ENCODE measurements at places on chromosomes 16 and 17.

- peak; percentile 56 for DNase-seq
Measured at GRCh38 chr17:49616601-49617131, 41.0 kb downstream of the NXPH3 start.

DNA sequence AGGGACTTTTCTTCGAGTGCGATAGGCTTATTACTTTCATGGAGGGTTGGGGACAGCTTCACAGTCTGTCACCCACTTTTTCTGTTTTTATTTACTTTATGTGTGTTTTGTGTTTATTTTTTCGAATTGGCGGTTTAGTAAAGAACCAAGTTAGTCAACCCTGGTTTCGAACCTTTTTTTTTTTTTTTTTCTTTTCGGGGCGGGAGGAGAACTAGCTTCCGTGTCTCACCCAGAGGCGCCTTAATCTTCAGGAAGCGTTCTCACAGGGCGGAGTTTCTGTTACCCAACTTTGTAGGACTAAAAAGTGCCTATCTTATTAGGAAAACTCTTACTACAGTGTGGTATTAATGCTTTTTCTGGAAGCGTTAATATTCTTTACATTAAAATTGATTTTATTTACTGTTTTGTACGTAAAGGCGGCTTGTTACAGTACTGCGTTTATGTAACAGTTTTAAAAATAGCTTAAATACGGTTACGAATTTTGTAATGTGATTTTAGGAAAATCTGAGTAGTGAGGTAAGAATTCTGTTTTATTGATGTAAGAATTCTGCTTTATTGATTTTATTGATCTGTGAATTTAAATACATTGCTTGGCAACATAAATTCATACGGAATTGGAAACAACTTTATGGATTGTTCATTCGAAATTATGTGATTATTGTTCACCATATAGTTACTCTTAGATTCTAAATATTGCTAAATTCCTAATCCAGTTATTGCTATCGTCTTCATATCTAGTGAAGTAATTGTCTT lies 885 bp downstream of the ZNF207 start:
- peak; percentile 67 for DNase-seq

GRCh38 chr16:76899767-76900166 lies 291.2 kb upstream of the MON1B start:
- DNase-seq = peak; percentile 6

DNA sequence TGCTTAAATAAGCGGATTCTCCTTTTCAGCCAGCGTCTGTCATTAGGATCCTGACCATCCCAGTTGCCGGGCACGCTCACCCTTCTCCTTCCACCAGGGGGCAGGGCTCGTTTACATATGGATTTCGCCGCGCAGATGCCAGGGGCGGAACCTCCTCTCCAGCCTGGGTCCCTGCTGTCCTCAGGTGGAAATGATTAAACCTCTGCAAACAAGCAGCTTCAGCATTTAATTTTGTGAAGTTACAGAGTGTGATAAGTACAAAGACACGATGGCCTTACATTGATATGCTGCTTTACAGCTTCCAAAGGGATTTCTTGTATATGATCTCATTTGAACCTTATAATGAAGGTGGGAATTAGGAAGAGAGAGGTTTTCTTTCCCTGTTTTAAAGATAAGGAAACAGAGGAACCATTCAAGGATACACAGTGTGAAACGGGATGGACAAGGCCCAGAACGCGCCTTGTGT lies 3.9 kb upstream of the KRT28 start:
- peak; percentile 66 for DNase-seq

GRCh38 chr17:64683796-64684195 lies 21.7 kb upstream of the SMURF2 start:
- DNase-seq = no peak

DNA sequence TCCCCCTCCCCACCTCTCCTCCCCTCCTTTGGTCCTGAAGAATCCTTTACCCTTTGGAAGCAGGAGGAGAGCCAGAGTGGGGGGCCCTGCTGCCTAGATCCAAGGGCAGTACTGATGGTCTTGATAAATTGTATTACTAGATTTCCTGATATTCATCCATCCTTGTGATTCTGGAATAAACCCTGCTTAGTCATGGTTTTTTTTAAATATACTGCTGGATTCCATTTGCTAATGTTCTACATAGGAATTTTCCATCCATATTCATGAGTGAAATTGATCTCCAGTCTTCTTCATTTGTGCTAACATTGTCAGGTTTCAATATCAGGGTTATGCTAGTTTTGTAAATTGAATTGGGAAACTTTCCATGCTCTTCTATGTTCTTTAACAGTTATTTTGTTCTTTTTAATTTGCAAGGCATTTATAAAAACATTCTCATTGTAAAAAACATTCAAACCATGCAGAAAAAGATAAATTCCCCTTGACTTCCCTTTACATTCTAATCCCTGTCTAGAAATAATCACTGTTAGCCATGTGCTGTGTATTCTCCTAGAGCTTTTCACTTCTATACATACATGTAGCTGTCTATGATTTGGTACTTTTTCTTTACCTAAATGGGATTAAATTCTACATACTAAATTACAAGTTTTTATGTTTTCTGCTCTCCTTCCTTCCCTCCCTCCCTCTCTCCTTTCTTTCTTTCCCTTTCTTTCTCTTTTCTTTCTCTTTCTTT lies 56.7 kb downstream of the CCDC42 start:
- no peak for DNase-seq

- no peak for DNase-seq
Measured at GRCh38 chr16:71357681-71358080, 842 bp upstream of the CALB2 start.

GRCh38 chr16:10525214-10525825 lies 55.1 kb downstream of the EMP2 start:
- DNase-seq = no peak

DNA sequence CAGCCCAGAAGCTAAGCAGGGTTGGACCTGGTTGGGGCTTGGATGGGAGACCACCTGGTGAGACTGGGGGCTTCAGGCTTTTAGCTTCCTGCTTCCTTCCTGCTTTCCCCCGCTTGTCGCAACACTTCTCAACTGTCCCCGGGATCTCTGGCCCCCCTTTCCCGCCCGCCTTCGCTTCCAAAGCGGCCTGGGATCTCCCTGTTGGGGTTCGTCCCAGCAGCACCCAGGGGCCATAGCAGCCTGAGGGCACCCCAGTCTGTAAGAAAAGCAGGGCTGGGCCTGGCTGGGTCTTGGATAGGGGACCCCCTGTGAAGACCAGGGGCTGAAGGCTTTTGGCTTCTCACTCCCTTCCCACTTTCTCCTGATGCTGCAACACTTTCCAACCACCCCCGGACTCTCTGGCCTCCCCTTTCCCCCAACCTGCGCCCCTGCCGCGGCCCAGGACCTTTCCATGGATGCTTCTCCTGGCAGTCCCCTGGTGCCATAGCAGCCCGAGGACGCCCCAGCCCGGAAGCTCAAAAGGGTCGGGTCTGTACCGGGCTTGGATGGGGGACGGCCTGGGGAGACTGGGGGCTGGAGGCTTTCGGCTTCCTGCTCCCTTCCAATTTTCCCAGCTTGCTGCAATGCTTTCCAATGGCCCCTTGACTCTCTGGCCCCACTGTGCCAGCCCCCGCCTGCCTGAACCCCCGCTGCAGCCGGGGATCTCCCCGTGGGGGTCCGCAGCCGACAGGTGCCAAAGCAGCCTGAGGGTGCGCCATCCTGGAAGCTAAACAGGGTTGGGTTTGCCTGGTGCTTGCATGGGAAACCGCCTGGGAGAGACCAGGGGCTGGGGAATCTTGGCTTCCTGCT lies 2276.2 kb downstream of the TP53TG3F start:
- no peak for DNase-seq

- DNase-seq = no peak
Measured at GRCh38 chr16:17203424-17203823, 267.3 kb downstream of the XYLT1 start.

- DNase-seq = no peak
Measured at GRCh38 chr17:1438593-1439083, 17.4 kb downstream of the CRK start.

GRCh38 chr17:43766413-43767052 lies 7.9 kb upstream of the SOST start:
- DNase-seq = peak; percentile 39

DNA sequence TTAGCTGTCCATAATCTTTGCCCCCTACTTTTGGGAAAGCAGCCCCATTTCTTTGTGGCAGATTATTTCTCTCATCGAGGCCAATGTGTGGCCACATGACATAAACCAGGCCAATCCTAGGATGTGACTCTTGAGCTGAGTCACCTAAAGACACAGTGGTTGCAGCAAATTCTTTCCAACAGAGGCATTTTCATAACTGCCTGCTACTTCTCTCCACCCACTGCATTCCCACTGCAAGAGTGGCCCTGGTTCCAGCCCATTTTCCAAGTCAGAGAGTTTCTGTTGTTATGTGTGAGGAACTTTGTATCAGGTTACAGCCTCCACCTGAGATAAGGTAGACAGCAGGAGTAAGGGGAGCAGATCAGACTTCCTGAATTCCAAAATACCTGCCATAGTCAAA lies 195.2 kb downstream of the RGS9 start:
- DNase-seq = no peak

DNA sequence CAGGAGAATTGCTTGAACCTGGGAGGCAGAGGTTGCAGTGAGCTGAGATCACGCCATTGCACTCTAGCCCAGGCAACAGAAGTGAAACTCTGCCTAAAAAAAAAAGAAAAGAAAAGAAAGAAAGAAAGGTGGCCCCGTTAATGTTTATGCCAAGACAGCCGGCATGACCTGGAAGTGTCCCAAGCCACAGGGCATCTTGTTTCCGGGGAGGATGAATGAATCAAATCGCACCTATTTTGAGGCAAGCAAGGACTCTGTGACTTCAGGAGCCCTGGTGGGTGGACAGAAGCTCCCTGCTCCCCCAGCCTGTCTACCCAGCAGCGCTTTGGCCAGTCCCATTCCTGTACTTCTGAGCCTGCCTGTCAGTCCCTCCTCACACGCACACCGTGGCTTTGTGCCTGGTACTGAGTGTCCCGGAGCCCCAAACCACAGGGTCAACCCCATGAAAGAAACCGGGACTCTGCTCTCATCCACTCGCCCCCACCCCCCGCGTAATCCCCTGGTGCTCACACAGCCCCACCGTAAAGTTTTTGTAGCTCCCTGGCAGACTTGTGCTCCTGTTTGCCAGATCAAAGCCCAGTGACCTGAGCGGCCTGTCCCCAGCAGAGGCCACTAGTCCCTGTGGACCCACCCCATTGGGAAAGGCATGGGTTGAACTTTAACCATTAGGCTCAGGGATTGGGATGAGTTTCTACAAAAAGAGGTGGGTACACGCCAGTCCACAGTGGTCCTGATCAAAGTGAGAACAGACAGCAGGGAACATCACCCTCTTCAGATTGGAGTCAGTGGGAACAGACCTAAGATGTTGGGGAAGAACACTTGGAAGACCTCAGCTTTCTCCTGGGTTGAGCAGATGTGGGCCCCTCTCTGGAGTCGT lies 19.3 kb downstream of the CD2BP2 start:
- no peak for DNase-seq

DNA sequence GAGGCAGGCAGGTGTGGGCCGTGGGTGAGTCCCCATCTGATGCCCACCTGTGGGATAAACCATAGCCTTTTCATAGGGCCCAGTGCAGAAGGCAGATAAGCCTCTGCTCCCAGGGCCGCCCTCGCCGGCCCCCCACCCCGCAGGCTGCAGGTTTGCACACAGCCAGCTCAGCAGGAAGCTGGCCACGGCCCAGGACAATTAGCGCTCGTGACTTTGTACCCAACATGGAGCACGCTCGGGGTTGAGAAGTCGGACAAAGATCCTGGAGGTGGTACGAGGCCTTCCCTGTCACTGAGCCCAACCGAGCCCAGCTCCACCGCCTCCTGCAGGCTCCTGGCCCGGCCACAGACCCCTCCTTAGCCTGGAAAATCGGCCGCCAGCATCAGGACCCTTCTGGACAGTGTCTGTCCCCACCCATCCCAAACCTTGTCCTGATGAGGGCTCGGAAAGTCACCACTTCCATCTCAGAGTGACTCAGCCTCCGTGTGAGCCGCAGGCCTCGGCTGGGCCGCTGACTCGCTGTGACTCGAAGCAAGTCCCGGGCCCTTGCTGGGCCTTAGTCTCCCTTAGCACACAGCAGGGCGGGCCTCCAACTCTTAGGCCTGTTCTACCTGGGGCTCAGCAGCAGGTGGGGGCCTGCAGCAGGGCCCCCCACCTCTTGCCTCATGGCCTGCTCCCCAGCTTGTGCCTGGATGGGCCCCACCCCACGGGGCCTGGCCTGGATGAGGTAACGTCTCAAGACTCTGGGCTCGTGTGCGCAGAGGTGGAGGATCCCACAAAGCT lies 22.7 kb downstream of the FAM83G start:
- DNase-seq = no peak

GRCh38 chr16:89095491-89095951 lies 1.9 kb downstream of the ACSF3 start:
- no peak for DNase-seq

- no peak for DNase-seq
Measured at GRCh38 chr17:80885947-80886582, 105.6 kb upstream of the CHMP6 start.

- no peak for DNase-seq
Measured at GRCh38 chr17:4161192-4161966, 18.4 kb downstream of the CYB5D2 start.

GRCh38 chr16:8403978-8404749 lies 186.1 kb downstream of the TMEM114 start:
- DNase-seq = no peak

- DNase-seq = no peak
Measured at GRCh38 chr16:28543072-28543471, 4.3 kb upstream of the NUPR1 start.

GRCh38 chr16:29811170-29811895 lies 660 bp upstream of the PRRT2 start:
- peak; percentile 85 for DNase-seq

GRCh38 chr16:72066747-72067146 lies 3.7 kb downstream of the HPR start:
- peak; percentile 34 for DNase-seq

- no peak for DNase-seq
Measured at GRCh38 chr16:87135246-87136030, 181.8 kb downstream of the C16orf95 start.

DNA sequence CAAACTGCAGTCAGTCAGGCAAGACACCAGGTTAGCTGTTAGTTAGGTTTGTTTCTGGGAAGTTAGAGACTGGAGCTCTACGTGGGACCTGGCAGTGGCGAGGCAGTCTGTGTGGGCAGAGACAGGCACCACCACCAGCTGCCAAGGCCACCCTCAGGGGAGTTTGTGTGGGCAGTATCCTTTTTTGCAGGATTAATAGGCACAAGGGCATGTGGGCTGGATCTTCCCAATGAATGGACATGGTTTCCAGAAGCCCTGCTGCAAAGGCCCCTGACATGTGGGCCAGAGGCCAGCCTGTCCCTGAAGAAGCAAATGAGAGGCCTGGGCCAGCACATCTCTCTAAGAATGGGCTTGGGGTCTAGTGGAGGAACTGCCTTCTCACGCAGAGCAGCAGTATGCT lies 19.2 kb upstream of the SREBF1 start:
- DNase-seq = no peak

GRCh38 chr16:79613009-79613408 lies 12.5 kb upstream of the MAF start:
- DNase-seq = no peak

DNA sequence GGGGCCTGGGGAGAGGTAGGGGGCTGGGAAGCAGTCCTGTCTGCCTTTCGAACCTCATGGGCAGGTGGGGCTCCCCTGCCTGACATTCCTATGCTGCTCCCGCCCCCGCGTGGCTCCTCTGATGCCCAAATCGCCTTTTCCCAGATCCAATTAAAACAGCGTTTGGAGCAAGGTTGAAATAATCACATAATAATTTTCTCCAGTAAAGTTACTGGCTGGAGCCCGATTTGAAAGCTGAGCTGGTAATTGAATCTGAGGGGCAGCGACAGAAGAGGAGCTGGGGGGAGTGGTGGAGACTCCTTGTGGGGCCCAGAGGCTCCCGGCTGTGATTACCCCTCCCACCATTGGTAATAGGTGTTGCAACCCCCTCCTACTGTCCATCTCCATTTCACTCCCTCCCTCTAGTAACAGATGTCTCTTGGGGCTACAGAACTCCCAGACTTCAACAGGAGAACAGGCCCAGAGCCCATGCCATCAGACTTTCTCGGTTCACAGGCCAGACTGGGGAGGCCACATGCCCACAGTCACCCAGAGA lies 38.9 kb upstream of the C1QL1 start:
- no peak for DNase-seq
